ENCODE measurements at places on chromosomes 2 and 18.

- no peak for DNase-seq
These were observed 24.1 kb downstream of the MAL start for GRCh38 chr2:95049683-95049955.

DNA sequence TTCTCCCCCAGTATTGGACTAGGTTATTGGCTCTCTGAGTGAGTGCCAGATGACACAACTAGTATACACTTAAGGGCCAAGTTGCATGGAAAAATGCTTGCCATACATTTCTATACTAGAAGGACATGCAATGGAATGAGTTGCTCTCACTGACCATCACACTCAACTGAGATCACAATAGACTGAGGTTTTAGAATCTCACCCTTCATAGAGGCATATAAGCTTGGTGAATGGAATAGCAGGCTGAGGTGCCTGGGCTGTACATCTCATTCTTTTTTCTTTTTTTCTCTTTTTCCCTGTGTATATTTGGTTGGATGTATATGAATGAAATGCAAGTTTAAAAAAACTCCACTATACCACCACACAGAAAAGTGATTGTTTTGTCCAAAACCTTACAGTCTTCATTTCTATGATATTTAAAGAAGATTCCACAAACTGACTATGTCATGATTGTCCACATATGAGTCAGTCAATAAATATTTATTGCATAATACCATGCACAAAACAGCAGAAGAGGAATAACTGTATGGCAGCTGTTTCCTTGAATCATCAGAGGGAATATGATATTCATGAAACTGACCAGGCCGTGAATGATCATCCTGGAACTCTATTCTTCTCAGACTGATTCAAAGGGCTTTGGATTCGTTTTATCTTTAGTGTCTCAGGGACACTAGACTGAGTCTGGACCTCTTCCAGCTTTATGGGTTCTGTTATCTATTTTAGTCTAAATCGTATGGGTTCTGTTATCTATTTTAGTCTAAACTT, 122.6 kb upstream of the STK17B start:
- DNase-seq, result peak; percentile 39

DNA sequence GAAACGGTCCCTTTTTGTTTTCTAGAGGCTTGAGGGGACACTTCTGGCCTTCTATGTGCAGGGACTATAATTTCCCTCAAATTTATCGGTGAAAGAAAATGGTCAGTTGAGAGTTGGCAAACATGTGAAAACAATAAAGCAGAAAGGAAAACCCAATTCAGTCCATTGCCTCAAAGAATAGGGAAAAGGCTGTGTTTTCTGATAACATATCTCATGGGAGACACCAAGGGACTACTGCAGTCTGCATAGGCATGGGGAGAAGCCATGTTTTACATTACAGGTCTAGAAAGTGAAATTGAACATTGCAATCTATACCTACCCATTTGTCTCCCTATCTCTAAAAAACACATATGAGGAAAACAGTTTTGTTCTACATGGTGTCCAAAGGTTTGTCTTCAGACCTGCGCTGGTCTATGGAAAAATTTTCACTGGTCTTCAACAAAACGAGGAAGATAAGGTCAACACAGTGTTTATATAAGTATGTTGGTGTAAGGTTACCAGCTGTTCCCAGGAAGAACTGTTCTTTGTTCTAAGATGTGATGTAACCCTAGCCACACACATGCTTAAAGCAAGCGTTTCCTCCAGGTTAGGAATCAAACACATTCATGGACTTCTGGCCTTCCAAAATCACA, 179.7 kb downstream of the MREG start:
- DNase-seq, result no peak

DNA sequence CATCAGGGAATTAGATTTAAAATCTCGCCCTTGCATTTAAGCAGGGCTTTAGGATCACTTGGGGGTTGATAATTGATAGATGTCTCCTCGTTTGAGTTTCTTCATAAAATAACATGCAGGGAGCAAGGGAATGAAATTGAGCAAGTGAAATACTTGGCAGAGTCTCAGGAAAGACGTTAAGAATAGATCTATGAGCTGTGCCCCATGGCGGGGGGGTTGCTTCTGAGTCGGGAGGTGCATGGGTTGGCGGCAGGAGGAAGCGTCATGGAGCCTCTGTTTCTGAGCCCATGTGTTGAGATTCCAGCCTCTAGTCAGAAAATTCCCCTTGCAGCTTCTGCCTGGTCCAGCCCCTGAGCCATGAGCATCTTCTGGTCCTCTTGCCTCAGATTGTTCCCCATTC, 82.0 kb downstream of the APOB start:
- no peak for DNase-seq

DNA sequence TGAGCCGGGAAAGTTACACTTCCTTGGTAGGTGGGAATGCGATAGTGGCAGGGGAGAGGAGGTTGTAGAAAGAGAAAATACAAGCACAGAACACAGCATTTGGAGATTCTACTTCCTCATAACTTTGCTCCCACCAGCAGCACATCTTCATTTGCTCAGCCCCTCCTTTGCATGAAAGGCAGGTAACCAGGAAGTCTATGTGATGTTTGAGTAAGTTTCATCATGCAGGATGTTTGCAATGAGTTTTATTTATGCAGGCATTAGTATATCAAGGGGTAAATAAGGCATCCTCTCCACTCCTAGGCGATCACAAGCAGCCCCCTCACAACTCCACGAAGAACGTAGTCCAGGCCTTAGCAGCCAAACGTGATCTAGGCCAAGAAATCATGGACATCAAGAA, 5.0 kb downstream of the RNF152 start:
- DNase-seq, result no peak

DNA sequence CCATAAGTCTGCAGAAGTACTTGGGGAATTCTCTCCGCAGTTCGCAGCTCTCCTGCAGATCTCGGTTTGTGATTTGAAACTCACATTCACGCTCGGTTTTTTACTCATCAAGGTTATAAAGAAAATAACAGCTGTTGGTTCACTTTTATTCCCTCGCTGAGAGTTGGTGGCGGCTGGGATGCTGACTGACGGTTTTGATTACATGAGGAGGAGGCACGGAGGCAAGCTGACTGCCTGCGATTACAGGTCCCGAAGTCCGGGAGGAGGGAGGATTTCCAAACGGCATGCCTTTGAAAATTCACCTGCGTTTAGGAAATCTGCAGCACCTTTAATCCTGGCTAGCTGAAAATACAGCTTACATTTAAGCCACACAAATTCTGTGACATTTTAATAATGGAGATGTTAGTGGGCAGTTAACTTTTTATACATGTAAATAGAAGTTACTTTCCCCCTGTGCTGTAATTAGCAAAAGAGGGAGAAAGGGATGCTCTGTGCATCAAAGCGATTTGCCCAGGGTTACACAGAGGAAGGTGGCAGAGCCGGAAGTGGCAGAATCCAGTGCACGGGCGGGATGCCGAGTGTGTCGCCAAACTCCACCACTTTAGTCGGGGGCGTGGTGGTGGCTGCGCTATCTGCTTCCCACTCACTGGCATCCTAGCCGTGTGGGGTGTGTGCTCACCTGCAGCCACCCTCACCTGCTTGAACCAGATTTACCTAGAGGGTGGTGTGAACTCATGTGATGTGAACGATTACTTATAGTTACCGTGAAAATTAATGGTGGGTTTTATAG, 14.7 kb downstream of the AGAP1 start:
- DNase-seq, result no peak

DNA sequence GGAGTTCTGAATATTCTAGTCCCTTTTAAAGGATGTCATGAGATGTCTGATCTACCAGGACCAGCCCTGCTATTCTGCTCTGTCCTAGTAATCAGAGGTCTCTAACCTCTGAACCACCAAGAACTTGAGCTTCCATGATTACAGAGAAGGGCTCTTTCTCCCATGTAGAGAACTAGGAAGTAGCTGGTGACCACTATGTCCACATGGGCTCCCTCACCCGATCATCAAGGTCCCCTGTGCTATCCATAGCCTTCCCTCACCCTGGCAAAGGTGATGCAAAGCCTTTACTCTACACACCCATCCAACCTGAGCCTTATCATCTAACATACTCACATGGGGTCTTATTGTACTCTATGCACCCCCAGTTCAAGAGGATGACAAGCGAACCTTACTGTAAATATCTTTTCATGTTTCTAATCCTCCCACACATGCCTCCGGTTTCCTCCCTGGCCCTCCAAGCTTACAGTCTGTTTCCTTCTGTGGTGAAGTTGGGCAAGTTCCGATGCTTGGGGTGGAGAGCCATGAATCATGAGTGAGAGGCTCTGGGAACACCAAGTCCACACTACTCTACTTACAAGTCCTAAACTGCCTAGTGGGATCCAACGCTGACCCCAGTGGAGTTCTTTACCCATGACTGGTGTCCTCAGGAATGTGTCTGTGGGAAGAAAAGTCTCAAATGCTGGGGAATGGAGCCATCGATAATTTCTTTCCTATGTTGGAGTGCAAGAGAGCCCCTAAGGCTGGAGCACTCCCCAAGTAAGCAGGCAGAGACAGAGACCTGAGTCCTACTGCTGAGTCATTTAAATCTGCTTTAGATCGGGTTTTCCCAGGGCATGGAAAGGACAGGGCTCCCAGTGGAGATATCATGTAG, 73.3 kb upstream of the KLF7 start:
- no peak for DNase-seq

DNA sequence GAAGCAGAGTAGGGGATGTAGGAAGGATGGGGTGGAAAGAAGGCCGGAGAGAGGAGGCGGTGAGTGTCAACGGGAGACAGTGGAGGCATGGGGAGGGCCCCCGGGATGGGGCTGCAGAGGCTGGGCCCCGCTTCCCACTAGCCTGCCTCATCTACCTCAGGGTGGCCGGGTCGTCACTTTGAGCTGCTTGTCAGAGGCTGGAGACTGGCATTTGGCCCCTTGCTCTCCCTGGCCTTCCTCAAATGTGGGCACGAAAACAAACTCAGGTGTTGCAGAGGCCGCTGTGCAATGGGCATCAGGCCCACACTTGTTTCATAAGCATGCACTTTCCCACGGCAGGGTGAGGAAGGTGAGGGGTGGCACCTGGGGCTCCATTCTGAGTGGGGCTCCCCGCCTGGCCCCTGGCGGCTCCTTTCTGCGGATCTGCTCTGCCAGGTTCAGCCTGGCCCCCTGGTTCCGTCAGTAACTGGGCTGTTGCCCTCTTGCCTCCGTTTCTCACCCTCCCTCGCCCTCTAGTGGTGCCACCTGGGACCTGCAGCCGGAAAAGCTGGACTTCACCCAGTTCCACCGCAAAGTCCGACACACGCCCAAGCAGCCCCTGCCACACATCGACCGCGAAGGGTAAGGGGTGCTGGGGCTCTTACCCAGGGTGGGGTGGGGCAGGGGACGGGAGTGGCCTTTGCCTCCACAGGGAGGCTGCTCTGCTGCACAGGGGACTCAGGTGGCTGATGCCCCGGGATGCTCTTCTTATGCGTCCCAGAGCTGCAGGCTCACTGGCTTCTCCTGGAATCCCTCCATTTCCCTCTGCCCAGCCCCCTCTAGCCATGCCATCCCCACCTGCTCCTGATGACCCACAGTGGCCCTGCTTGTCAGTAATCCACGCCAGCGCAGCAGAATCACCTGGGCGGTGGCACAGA, 125.4 kb downstream of the CTIF start:
- DNase-seq, result no peak

DNA sequence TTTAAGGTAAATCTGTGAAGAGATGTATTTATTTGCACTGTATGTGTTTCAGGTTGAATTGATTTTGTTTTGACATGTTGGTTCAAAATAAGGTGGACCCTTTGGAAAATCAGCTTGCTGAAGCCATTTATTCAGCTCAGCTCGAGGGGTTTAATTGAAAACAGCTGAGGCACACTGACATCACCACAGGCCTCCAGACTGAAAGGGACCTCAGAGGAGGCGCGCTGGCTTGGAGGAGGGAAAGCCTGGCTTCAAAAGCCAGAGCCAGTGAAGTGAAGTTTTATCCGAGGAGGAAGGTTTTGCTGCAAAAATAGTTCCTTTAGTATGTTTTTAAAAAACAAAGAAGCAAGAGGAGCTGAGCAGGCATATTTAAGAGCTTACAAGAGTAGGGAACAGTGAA, 26.9 kb upstream of the DNMT3A start:
- DNase-seq, result no peak

GRCh38 chr2:70645733-70646419, 92.2 kb upstream of the TGFA start:
- peak; percentile 27 for DNase-seq

DNA sequence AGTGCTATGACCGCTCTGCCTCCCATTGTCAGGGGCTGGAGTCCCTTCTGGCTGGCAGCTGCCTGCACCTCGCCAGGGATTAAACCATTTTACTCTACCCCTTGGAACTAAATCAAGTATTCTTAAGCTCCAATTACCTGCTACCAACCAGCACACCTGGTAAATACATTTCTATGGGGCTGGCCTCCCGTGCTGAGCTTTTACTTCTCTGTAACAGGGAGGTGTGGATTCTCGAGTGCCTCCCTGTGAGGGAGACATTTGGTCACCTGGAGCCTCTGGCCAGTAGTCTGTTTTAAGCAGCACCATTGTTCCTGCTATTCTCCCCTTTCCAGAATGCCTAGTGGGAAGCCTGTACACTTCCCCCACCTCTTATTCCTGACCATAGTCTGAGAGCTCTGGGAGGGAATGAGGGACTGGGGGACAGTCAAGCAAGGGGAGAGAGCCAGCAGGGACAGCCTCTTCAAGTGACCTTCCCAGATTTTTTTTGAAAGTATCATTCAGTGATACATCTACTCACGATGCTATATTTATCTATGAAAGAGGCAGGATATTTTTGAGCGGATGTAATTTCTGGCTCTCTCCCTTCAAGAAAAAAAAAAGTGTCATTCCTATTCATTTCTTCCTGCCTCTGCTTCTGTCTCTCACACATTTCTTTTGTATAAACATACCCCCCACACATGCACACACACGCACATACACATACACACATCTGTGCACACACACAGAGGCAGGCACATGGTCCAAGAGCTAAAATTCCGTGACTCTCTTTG, 112.8 kb downstream of the CAPN13 start:
- DNase-seq, result no peak

DNA sequence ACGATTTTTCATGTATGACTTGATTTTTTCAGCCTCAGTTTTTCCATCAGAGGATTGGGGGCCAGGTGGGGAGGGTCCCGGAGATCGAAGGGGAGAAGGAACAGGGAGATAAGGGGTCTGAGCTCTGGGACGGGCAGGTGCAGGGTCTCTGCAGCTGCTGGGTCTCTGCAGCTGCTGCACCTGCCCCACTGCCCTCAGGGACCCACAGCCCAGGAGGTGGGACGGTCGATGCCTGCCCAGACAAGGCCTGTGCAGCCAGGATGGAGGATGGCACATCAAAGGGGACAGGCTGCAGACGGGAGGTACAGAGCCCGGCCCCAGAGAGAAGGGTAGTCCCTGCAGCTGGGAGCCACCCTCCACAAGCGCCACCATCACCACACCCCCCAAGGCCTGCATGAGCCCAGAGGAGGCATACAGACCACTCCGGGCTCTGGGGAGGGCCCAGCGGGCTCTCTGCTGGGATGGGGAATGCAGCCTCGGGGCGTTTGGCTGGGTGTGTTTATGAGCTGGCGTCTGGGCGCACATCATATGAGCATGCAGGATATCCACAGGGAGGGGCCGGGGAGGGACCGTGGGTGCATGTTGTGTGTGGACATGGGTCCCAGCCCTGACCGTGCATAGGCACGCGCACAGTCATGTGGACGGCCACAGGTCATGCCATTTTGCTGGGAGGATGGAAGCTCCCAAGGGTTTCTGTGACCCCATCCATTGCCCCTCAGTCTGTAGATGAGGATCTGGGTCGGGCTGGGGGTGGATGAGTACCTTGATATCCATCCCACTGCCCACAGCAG, 34.9 kb upstream of the GPC1 start:
- no peak for DNase-seq

- DNase-seq, result no peak
These were observed 142.4 kb upstream of the MEX3C start for GRCh38 chr18:51339856-51340255.

All from SW 1271 (cell line).